Articular chondrocyte of knee joint (primary cell): ENCODE measurements at places on chromosomes 7 and 10. TPM values are rescaled to one million over a fixed set of nuclear protein-coding genes. Genes with fewer than 3 reads are reported as not detected.

PPIA gene
- 2,223 and 2,281 TPM in 2 replicates for total RNA-seq

SERPINE1 gene
- 116 and 247 TPM in 2 replicates for total RNA-seq

TMEM176A gene
- total RNA-seq = not detected in 2 replicates

IFT22 gene
- 39.1 and 39.5 TPM in 2 replicates for total RNA-seq

TBX20 gene
- total RNA-seq = 0.11 and 0.13 TPM in 2 replicates
